ENCODE measurements at places on chromosomes 1 and 21. TPM values are rescaled to one million over a fixed set of nuclear protein-coding genes. Genes with fewer than 3 reads are reported as not detected.

- DNase-seq: no peak
Observed at GRCh38 chr1:44617703-44618029, 56.6 kb downstream of the TMEM53 start.

TIE1 gene
- total RNA-seq: 25.7 TPM

GRCh38 chr1:160818207-160818937 is 22.4 kb downstream of the LY9 start:
- DNase-seq: no peak

DNA sequence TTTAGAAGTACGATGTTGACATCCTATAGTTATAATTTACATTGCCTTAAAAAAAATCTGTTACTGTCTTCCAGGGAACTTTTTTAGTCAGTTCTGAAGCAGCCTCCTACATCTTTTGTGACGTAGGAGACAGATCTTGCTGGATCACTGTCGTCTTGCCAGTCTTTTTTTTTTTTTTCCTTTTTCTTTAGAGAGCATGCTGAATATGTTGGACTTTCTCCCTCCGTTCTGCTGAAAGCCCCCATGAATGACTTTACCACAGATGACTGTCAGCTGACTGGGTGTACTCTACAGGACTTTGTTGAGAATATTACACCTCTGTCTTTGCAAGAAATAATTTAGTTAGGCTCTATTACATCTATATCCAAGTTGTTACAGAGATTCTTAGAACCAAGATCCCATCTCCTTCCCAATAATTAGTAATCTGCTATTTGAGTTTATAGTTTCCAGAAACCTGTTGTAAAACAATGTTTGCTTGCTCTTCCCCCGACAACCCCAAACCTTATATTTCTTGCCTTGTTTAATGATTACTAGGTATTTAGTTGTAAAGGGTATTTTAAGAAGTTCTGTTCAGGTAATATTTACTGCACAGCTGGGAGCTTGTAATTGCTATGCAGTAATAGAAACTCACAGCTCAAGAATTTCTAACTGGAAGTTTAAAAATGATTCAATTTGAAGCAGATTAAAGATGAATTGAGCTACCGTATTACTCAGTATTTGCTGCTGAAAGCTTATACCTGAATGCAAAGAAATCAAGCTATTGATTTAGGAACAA is 61.8 kb downstream of the RASAL2 start:
- no peak for DNase-seq

DNA sequence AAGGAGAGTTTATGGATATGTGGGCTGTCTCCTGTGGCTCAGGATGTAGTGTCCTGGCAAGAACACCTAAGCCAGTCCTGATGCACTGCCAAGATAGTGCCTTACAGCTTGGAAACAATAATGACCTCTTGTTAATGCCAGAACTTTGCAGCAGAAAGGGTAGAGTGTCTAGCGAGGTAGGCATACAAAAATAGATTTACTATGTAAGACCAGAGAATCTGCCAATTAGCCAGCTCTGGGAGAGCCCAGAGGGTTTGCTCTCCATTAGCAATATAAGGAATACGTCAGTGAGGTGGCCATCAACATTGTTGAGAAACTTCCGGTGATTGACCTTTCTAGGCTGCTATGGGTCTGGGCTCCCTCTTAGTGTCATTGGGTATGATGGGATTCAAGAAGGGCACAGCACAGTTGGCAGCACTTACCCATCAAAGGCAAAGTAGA is 178.5 kb upstream of the GALNT2 start:
- no peak for DNase-seq

GRCh38 chr21:41715649-41716281 is 51.1 kb downstream of the RIPK4 start:
- no peak for DNase-seq

RPS6KA1 gene
- 18.6 TPM for total RNA-seq

- no peak for DNase-seq
Observed at GRCh38 chr1:3838788-3839187, 18.2 kb downstream of the CEP104 start.

DNA sequence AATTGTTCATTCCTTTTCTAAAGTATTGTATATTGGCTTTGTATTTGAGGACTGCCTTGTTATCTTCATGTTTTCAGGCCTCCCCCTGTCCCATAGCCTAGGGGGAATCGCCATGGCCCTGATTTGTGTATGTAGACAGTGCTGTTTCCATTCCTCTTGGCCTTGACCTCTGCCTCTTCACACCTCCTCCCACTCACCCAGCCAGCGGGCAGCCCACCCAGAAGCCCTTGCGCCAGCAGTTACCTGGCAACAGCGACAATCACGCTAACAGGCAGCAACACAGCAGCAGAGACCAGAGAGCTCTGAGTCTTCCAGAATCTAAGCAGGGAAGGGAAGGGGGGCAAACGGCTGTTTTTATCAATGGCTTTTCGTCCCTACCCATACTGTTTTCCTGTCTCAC is 50.0 kb upstream of the NPL start:
- no peak for DNase-seq

DNA sequence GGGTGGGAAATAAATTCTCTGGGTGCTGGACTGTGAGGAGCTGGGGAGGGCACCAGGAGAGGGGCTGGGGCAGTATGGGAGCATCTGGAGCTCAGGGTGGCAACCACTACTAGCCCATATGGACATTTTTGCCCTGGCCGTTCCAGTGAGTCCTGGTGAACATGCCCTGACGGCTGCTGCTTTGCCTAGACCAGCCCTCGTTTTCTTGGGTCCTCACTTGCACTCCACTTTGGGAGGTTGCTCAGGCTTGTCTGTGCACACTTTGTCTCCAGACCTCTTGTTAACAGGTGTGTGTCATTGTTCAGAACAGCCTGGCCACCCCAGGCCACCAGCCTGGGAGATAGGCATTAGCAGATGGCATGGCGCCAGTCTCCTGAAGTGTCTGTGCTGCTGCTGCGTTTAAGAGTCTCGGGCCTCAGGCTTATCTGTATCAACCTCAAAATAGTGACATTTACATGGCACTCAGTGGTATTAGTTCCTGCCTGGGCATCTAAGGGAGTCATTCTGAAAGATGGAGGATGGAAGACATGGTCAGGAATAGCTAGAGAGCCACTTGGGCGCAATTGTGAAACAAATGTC is 190.5 kb downstream of the PTPRU start:
- no peak for DNase-seq

NBPF9 gene
- 29.4 TPM for total RNA-seq

DNA sequence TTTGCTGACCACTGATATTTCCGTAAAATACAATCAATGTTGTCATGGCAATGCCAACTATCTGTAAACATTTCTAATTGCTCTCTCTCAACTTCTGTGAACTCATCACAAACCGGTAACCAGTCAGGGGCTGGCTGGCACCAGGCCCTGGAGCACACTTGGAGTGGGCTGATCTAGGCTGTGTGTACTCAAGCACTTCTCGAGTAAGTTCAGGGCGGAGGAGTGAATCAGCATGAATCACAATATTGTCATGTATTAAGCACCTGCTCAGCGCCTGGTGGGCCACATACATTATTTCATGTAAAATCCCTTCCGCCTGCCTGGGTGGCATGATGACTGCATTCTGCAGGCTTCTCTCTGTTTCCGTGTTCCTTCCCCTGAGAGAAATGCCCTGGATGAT is 212.4 kb downstream of the FOXD2 start:
- no peak for DNase-seq

Data from thoracic aorta (tissue), 2 donors.